Activated T-cell treated with anti-CD3 and anti-CD28 coated beads, Interleukin-2, amount 50 U/mL, for 72 hours (primary cell): ENCODE measurements at places on chromosomes 1 and 21. TPM values are rescaled to one million over a fixed set of nuclear protein-coding genes. Genes with fewer than 3 reads are reported as not detected.

DNA sequence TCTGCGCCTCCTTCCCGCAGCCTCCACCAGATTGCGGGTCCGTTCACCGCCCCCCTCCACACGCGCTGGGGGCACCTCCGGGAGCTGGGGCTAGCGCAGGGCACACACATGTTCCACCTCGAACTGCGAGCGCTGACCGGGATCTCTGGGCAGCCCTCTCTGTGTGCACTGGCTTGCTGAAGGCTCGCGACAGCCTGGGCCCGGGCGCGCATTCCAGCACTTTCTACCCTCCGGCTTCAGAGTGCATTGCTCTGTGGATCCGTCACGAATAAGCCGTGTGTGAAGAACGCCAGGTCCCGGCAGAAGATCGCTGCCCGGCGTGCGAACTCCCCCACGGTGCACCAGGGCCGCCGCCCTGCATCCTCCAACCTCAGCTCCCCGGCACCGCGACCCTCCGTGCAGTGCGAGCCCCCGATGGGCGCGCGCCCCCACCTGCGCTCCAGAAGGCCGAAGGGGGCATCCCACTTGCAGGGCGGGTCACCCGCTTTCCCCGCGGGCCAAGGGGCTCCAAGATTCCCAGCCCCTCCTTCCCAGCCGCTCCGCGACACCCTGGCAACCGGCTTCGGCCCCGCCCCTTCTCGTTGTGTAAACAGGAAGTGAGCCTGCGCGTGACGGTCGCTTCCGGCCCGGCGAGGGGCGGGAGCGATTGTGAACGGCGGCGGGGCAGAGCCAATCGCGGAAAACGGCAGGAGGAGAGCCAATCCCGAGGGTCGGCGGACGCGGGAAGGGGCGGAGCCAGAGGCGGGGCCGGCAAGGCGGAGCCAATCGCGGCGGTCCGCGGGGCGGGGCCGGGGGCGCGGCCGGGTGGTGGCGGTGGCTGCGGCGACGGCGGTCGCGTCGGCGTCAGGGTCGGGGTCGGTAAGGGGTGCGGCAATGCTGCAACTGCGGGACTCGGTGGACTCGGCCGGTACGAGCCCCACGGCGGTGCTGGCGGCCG, at the start of gene TPRG1L:
Gene TPRG1L (plus strand): TSS at position 816 of the 937 bp plus-strand sequence. CDS start 58 bp downstream, at position 874.
- H3K4me3 ChIP-seq = peak within 1 kb of the TSS; percentile 98
- peak within 1 kb of the TSS; percentile 62 for H3K27ac ChIP-seq
- no peaks in the 10 kb centered on the region for H3K36me3 ChIP-seq
- peaks cover 33% of the 10 kb centered on the region for H3K4me1 ChIP-seq

DNA sequence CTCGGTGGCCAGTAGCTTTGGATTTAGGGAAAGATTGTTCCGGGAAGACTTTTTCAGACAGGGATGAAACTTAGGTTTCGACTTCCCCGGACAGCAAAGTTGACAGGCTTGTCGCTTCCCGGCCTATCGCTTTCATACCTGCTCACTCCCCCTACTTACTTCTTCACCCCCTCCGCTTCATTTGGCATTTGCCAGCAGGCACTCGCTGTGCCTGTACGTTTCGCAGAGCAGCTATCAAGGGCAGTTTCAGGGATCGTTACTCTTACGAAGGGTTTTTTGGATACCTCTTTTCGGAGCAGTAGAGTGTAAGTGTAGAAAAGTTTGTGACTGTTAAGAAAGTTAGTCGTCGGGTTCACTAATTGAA, 393 bp downstream of the BLZF1 start:
- peaks cover 7% of the 10 kb centered on the region for H3K36me3 ChIP-seq
- peak; percentile 30 for DNase-seq
- no peak overlapping the region for H3K4me3 ChIP-seq
- H3K27ac ChIP-seq = no peak overlapping the region
- H3K27me3 ChIP-seq = no peaks in the 10 kb centered on the region

Gene SPRR5
- not detected for total RNA-seq

- H3K27ac ChIP-seq = no peak overlapping the region
- no peak for DNase-seq
- H3K4me3 ChIP-seq = no peak overlapping the region
- H3K27me3 ChIP-seq = no peaks in the 10 kb centered on the region
- H3K36me3 ChIP-seq = peaks cover 2% of the 10 kb centered on the region
Observed at GRCh38 chr21:43337901-43338655, 88.9 kb downstream of the SIK1 start.

Gene PTGFR
- not detected for total RNA-seq

DNA sequence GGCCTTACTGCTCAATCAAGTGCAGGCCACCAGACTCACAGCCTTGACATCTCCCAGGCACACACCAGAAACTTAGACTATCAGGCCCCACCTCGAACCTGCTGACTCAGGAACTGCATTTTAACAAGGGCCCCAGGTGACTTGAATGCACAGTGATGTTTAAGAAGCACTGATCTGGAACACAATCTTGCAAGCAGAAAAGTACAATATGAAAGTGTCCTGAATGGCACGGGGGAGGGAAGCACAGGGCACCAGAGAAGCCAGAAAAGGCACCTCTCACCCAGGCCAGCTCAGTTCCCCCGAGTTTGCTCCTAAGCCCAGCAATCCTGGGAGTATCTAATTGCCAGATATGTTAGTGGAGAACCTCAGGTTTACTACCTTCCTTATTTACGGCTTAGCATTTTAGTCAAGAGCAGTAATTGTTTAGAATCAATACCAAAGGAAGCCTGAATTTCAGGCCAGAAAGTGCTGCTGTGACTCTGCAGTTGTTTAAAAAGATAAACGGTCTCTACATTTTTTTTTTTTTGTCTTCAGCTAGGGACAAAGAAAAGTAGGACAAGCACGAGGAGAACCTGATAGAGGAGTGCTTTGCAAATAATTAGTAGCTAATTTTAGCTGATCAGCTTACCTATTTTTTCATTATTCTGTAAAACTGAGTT, 50.9 kb upstream of the CDC42BPA start:
- no peaks in the 10 kb centered on the region for H3K4me1 ChIP-seq
- no peaks in the 10 kb centered on the region for H3K36me3 ChIP-seq
- H3K4me3 ChIP-seq = no peak overlapping the region
- DNase-seq = no peak
- no peaks in the 10 kb centered on the region for H3K27me3 ChIP-seq

DNA sequence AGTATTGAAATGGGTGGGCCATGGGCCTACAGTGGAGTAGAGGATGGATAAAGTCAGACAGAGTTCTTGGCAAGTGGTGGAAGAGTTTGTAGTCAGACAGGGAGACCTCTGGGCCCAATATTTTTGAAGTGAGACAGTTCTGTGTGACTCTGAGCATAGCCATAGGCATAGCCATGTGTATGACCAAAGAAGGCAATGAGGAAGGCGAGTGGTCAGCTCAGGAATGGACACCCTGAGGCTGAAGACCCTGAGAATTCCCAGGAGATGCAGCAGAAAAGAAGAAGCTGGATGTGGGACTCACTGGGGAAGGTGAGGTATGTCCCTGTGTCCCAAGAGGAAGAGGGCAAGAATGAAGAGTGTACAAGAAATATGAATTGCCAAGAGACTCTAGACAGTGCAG, 210.6 kb upstream of the IRF2BP2 start:
- peaks cover 5% of the 10 kb centered on the region for H3K27me3 ChIP-seq
- no peak overlapping the region for H3K27ac ChIP-seq
- H3K4me3 ChIP-seq = no peak overlapping the region

GRCh38 chr1:8342325-8342724, 24.4 kb downstream of the SLC45A1 start:
- no peak overlapping the region for H3K27ac ChIP-seq
- H3K4me1 ChIP-seq = no peaks in the 10 kb centered on the region
- H3K27me3 ChIP-seq = no peaks in the 10 kb centered on the region
- H3K4me3 ChIP-seq = no peak overlapping the region

DNA sequence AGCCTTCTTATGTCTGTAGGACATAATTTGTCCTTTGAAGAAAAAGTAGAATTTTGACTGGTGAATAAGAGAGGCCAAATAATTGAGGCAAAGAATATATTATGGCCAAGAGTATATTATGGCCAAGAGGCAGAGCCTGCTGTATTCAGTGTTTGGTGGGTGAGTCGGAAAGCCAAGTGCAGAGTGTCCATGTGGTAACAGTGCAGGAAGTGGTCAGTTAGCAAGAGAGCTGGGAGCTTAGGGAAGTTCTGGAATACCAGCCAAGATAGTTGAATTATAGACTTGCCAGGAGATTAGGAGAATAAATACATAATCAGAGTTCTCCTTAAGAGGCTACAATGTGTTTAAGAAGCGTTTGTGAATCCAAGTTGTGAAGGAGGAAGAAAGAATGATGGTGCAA, 131.5 kb upstream of the LMO4 start:
- H3K36me3 ChIP-seq = no peaks in the 10 kb centered on the region
- peaks cover 59% of the 10 kb centered on the region for H3K27me3 ChIP-seq
- H3K4me3 ChIP-seq = no peak overlapping the region
- no peak overlapping the region for H3K27ac ChIP-seq
- no peak for DNase-seq
